ENCODE measurements at places on chromosomes 7 and 10.
A peak's percentile ranks its signal among the peaks of the same experiment; 100 is the strongest.

DNA sequence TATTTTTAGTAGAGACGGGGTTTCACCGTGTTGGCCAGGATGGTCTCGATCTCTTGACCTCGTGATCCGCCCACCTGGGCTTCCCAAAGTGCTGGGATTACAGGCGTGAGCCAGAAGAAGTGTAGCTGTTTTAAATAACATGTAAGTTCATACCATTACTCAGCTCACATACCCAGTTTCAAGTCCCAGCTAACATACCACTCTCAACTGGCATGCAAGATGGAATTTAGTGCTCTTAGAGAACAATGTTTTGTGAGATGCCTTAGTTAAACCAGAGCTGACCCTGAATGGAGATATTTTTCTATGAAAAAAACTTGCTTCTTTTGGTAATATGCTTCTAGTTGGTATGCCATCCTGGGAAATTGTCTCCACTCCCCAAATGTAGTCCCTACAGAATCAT is 37.3 kb downstream of the HBP1 start:
- DNase-seq = no peak

- DNase-seq = no peak
Observed at GRCh38 chr10:100734295-100735086, 10.9 kb upstream of the PAX2 start.

DNA sequence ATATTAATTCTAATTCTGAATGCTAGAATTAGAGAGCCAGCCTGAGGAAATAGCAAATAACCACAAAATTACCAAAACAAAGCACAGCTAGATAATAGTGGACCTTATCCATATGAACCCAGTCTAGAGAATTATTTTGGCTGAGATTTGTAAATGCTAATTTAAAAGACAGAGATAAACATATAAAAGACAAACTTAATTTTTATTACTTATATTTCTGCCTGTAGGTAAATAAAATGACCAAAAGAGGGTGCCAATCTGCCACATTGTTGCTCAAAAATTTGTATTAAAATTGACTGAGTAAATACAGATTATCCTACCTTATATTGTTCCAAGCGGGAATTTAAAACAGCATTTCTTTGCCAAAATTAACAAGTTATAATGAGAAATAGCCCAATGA is 20.2 kb downstream of the RTKN2 start:
- DNase-seq = no peak

DNA sequence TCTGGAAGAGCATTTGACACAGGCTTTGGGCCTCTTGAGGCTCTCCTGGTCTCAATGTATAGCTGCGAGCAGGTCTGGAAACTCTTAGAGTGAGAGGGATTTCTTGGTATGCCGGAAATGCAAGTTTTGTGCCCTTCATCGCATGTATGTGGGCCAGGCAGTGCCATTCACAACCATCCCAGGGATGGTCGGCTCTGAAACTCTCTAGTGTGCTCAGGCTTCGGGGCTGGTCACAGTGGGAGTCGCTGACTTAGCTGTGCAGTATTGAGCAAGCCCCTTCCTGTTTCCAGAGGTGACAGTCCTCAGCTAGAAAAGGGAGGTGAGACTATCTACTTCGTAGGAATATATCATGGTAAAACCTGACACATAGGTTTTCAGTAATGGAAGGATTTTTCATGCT is 2.0 kb upstream of the AOAH start:
- no peak for DNase-seq

- DNase-seq = no peak
Observed at GRCh38 chr10:93673791-93674190, 28.6 kb downstream of the FRA10AC1 start.

- DNase-seq = no peak
Observed at GRCh38 chr10:62992145-62992721, 140.9 kb upstream of the NRBF2 start.

DNA sequence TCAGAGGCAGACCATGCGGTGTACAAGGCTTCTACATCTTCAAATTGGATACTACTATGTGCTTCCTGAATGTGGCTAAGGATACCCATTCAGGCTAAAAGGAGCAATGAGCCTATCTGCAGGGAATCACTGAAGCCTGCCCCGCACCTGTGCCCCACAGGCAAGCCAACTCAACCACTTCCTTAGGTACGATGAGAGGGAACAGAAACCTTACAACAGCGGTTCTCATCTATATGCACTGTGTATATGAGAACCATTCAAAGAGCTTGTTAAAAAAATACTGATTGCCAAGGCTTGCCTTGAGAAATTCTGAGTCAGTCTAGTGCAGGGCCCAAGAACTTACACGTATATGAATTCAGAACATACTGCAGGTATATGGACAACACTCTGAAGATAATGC is 679.6 kb downstream of the PARD3 start:
- DNase-seq = no peak

DNA sequence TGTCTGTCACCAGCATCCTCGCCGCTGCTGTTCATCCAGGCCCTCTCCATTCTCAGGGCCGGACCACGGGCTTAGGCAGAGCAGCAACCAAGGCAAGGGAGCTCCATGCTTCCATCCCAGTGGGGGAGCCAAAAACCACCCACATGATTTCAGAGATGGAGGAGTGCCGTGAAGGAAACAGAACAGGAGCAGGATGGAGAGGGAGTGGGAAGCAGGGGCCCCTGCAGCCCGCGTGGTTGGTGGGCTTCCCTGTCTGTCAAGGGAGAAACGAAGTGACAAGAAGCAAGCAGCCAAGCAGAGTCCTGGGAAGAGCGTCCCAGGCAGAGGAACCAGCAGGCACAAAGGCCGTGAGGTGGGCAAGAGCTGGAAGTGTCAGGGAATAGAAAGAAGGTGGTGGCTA is 95.7 kb downstream of the SLIT1 start:
- DNase-seq = no peak

DNA sequence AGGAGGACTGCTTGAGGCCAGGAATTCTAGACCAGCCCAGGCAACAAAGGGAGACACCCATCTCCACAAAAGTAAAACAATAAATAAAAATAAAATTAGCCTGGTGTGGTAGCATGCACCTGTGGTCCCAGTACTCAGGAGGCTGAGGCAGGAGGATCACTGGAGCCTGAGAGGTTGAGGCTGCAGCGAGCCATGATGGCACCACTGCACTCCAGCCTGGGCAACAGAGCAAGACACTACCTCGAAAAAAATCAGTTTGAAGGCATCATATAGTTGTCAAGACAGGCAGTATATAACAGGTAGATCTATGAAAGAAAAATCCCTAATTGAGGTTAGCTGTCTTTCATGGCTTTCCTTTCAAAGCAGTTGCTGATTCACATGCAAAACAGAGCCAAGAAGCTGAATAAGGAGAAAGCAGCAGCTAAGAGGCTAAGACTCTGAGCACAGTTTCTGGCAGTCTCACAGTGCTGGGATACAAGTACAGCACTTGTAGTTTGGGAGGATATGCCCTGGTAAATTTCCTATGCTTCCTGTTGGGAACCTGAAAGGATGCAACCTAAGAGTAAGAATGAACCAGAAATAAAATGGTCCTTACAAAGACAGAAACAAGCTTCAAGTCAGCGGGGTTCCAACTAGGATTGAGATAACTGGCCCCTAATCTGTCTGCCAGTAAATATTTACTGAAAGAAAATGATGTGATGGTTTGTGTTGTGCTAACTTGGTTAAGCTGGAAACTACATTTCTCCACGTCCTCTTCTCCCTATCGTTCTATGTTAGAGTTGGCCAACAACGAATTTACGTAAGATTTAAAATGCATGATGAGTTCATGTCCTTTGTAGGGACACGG is 368.5 kb upstream of the HPS1 start:
- no peak for DNase-seq

DNA sequence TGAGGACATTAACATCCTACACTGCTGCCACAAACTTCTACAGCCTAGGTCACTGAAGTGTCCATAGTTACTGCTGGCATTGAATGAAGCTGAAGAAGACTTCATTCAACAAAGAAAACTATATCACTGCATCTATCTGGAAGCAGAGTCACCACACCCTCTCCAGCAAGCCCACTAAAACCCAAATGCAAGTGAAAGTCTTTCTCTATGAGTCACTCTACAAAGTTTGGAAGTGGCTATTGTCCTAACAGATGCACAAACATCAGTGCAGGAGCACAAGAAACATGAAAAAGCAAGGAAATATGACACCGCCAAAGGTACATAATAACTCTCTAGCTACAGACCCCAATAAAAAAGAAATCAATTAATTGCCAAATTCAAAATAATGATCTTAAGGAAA is 43.5 kb upstream of the CAMK2B start:
- DNase-seq = no peak

GRCh38 chr7:50667789-50668226 is 102.6 kb upstream of the DDC start:
- no peak for DNase-seq

GRCh38 chr7:115178835-115179234 is 256.9 kb downstream of the MDFIC start:
- no peak for DNase-seq

GRCh38 chr7:94223375-94224084 is 171.2 kb upstream of the COL1A2 start:
- peak; percentile 33 for DNase-seq

DNA sequence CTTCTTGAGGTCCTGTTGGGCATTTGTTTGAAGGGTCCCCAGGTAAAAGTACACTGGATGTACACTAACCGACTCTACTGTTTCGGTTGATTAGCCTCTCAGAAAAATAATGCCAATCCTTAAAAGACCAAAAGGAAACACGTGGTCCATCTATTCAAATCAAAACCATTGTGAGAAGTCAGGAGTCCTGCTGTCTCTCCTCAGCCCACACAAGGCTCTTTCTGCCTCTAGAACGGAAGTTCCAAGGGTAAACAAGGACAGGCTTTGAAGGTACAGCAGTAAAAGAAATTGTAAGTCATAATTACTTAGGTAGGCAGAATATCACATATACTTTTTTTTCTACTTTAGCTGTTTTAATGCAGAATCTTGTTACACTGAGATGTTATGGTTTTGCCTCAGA is 71.7 kb upstream of the TPK1 start:
- DNase-seq = no peak

DNA sequence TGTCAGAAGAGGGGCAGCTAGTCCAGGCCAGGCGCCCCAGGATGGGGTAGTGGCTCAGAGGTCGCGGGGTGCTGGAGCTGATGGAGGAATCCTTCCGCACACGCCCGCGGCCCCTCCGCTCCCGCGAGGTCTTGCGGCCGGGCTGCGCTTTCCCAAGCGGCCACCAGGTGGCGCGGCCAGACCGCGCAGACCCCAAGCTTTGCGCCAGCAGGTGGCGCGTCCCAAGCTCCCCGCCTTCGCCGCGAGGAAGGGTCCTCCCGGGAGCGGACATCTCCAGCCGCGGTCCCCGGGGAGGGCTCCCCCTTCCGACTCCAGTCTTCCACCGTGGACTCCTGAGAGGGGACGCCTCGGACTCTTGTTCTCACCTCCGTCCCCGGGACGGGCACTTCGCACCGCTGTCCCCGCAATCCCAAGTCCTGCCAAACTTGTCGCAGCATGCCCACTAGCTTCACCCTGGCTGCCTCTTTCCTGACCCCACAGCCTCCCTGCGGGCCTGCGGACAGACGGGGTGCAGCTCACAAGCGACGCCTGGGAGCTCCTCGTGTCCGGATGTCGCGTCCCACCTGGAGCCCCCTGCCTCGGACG is 19.4 kb downstream of the KCNK18 start:
- no peak for DNase-seq

- DNase-seq = no peak
Observed at GRCh38 chr7:73602721-73603651, 21.3 kb downstream of the MLXIPL start.

DNA sequence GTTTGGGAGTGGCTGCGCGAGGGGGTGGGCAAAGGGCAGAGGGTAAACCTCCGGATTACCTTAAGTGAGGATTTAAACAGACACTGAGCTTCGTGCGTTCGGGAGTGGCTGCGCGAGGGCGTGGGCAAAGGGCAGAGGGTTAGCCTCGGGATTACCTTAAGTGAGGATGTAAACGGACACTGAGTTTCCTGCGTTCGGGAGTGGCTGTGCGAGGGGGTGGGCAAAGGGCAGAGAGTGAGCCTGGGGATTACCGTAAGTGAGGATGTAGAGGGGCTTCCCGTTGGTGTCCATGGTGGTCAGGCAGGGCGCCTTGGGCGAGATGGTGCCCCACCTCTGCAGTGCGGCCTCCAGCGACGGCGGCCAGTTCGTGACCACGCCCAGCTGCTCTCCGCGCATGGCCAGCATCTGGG is 275.8 kb downstream of the DIP2C start:
- DNase-seq = no peak

DNA sequence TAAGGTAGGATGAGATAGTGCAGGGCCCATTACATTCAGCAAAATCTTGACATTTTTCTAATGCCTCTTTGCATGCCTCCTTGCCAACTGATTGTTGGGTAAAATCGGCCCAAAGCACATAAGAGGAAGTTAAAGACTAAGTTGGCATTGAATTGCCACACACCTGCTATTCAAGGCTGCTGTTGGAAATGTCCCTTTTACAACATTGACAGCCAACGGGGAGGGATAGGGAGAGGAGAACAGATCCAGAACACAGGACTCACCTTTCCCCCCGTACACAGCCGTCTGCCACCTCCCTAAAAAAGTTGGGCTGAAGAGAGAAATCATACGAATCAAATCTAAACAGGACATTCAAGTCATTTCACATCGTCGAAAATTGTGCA is 695 bp downstream of the FAM237B start:
- DNase-seq = no peak

DNA sequence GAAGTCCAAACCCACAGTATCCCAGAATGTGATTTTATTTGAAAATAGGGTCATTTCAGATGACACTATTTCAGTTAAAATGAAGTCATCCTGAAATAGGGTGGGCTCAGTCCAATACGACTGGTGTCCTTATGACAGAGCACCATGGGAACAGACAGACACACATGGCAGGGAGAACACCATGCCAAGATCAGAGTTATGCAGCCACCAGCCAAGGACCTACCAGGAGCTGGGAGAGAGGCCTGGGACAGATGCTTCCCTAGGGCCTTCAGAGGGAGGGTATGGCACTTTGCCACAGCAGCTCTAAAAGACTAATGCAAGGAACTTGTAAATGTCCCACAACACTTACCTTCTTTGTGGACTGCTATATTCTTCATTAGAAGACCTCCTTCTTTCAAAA is 226.5 kb downstream of the NEBL start:
- no peak for DNase-seq

DNA sequence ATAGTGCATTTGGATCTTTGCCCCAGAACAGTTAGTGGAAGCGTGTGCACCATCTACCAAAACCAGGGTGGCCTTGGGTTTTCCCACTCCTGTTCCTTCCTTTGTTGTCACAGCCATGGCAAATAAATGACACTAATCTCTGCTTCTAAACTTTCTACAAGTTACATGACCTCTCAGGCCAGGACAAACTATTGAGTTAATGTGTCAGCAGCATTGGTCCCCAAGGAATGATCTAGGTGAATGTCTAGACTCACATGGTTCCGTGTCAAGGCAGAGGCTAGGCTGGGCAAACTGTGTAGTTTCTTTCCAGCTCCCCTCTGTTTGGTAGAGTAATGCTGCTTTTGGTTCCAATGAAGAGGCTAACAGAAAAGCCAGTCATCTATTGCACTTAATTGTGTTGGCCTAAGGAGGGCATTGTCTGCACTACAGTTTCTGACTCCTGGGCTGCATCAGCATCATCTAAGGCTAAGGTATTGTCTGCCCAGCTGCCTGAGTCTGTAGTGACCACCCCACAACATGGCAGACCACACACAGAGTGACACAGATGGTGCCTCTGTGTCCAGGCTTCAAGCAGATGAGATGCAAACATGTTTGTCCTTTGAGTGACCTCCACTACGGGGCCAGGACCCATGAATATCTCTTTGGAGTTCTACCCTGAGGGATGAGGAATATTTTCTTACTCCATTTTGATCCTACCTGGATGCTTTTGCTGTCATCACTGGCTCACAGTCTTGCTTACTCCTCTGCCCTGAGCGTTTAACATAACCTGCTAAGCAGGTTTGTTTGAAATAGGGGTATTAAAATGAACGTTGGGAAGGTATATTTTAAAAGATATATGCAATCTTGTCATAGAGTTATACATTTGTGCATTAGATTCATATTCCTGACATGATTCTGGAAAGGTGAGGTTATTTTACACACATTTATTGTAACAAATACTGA is 1.7 kb downstream of the CYP3A4 start:
- no peak for DNase-seq
